ENCODE measurements at places on chromosomes 2 and 18.
A peak's percentile ranks its signal among the peaks of the same experiment; 100 is the strongest.

GRCh38 chr2:68256093-68256450, 3.7 kb upstream of the PPP3R1 start:
- no peak for DNase-seq

GRCh38 chr2:3787768-3788167, 84.4 kb downstream of the DCDC2C start:
- DNase-seq: no peak

DNA sequence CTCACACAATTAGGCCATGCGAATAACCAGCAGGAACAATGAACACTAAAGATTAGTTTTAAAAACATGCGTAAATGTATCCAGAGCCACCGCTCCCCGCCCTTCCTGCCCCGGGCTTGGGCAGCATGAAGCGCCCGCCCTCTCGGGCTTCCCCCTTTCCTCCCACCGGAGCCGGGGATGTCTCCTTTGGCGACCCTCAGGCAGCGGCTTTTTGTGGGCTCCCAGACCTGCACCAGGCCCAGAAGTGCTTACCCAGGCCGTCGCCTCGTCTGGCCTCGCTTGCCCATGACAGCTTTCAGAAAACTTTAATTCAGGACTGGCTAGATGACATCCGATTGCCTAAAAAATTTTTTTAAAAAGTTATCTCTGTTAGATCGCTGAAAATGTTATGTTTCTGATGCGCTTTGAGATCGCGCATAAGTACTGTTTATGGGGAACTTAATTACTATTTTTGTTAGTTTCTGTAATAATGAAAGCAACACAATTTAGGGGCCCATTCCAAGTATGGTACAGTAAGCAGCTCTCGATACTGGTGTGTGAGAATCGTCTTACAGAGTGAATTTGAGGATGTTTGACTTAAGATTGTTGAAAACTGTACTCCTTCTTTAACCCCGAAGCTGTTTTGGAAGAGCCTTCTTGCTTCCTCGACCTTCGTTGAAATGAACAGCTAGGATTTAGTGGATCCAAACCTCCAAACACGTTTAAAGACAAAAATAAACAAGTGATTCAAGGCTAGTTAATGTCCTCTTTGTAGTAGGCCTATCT, 1.1 kb downstream of the MAP3K20 start:
- DNase-seq: peak; percentile 56

DNA sequence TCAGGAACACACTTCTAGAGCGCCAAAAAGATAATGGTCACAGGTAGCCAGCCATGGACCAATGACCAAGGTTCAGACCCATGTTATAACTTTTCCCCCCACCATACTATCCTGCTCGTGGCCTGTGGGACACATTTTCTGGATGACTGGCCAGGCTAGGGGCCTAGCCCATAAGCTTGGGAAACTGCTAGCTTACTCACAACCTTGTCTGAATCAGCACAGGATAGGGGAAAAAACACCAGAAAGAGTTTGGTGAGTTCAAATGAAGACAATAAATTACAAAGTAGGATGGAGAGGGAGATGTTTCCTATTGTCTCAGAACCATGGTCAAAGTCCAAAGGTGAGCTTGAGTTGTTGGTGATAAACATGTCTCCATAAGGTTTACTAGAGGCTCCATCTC, 156.3 kb upstream of the CCDC68 start:
- no peak for DNase-seq

- no peak for DNase-seq
Observed at GRCh38 chr18:24022161-24022560, 7.6 kb downstream of the TTC39C start.

DNA sequence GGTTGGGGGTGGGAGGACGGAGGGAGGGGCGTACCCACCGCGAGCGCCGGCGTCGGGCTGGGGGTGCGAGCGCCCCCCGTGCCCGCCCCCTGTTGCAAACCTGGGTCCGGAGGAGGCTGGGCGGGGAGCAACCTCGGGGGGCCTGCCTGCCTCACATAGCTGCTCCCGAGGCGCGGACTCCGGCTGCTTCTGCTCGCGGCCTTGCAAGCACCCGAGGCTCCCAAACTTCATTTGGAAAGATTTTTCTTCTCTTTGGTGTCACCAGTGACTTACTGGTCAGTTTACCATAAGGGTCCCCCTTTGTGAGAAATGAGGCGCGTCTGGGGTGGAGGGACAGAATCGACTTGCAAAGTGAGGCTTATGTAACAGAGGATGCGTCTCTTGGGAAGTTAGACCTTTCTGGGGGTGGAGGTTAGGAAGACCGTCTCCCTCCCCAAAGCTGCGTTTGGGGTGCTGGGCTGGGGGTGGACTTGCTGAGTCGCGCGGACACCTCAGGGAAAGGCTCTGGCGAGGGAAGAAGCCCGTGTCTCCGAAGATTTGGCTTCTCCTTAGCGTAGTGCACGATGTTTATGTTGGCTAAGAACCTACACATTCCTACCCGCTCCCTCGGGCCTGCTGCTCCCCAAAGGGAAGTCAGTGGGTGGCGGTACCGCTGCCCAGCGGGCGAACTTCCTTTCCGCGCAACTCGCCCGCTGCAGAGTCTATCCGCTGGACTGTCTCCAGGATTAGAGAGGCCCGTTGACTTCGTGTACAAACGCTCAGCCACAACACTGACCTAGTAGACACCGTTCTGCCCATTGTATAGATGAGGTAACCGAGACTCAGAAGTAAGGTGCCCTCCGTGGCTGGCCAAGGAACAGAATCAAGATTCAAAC, 559 bp downstream of the TMEM37 start:
- no peak for DNase-seq

DNA sequence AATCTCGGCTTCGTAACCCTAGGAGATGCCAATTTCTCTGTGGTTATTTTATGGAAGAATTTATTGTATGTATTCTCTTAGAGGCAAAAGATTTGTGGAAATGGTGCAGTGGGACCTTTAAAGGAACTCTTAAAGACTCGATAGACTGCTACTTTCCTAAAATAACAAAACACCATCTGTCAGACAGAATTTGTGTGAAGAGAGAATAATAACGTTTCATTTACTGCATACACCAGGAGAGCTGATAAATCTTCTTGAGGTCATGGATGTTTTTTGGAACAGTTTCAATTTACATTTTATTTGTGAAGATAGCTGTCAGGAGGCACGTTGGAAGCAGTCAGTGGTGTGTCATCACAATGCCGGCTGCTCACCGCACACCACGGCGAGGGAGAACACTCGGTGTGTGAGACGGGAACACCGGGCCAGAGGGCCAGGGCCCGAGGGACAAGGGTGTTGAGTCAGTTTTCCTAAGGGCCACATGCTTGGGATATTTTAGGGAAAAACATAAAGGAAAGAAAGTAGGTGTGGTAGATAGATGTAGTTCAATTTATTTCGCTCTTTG, 1681.0 kb upstream of the DDX18 start:
- DNase-seq: no peak

- DNase-seq: no peak
Observed at GRCh38 chr2:17672583-17673317, 80.9 kb downstream of the SMC6 start.
